NCI-H1417 (cell line): ENCODE measurements at places on chromosomes 2 and 18.
A peak's percentile ranks its signal among the peaks of the same experiment; 100 is the strongest.

DNA sequence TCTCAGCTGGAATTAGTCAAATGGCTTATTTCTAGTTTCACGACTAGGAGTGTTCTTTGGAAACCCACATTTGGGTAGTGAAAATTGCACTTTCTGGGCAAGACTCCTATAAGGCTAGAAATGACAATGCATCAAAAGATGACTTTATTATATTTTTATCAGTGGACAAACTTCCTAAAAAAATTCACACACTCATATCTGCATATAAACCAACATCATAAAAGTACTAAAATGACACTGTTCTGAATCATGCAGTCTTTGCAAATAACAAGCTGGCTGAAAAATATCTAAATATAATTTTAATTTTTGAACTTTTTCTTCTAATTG lies 17.6 kb downstream of the MXD1 start:
- no peak for DNase-seq

DNA sequence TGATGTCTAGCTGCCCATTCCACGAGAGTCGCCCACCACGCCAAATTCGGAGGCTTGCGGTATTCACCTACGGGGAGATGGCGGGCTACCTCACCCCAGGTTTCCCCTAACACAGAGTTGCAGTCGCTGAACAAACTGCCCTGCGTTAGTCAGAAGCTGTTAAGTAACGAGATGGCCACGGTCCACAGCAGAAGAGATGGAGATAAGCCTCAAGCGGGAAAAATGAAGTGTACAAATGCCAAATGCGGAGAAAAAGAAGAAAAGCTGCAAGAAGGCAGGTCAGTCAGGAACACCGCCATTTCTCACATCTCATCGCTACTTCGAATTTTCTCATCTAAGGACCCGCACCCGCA lies 425 bp downstream of the ASB3 start:
- peak; percentile 86 for DNase-seq

DNA sequence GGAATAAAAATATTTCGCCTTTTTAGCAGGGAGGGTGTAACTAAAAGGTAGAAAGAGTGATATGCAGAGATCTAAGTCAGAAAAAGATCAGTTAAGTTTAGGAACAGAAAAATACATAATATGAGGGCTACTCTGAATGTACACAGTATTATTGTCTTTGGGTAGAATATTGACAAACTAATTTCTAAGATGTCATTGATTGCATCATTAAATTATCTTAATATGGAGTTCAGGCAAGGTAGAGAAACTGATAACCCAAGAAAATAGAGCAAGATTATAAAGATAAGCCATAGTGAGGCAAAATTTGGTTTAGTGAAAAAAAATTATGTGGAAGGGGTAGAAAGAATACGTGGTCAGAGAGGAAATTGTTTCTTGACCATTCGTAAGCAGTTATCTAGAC lies 629.0 kb upstream of the NXPH2 start:
- DNase-seq = no peak

DNA sequence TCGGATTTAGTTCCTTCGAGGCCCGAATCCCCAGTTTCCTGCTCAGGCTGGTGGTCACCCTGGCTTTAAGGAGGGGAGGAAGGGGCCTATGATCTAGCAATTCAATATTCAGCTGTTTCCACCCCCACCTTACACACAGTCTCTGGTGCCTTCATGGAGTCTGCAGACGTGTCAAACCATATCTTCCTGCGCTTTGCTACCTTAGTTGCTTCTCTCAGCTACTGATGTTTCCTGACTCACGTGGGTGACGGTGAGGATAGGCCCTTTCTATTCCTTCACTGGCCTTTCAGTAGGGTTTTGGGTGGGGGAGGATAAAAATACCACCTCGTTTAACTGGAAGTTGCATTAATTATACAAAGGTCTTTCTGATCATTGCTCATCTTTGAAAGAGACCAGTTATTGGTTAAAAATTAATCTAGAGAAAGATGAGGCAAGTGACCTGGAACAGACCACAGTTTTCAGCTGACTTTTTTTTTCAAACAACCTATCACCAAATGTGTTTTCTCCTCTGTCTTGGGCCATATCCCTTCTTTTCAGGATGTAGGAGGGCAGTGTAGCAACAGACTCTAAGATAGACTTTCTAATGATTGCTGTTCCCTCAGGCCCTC lies 49.7 kb downstream of the SH2D6 start:
- DNase-seq = no peak

GRCh38 chr2:156005999-156006712 lies 326.4 kb downstream of the NR4A2 start:
- no peak for DNase-seq

DNA sequence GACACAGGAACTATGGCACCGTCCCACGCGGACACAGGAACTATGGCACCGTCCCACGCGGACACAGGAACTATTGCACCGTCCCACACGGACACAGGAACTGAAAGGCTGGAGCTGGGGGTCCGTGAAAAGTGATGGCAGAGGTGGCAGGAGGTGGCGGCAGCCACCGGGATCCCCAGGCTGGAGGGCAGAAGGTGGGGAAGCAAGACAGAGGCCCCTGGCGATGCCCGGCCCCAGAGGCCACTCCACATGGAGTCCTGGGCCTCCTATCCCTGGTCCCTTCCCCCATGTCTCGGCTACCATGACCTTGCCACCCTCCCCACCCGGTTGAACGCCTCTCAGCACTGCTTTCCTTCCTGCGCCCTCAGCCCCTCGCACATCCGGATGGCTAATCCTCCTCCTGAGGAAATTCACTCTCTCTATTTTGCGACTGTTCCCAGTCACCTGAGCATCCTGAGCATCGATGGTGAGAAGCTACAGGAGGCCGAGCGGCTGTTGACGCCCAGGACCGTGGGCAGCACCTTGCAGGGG lies 181.4 kb downstream of the TMEM18 start:
- DNase-seq = no peak

DNA sequence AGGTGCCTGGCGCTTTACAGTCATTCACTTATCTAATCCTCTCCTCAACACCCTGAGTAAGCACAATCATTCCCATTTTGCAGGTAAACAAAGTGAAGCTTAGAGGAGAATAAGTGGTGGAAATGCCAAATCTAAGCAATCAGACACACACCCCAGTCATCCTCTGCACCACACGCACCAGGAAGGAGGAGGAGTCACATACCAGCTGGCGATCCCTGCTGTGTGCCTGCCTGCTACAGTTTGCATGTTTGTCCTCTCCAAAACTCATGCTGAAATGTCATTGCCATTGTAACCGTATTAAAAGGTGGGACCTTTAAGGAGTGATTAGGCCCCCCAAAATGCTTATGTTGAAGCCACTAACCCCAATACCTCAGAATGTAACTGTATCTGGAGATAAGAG lies 93.7 kb downstream of the LOXHD1 start:
- DNase-seq = no peak

GRCh38 chr2:63488118-63488713 lies 100.1 kb downstream of the WDPCP start:
- DNase-seq = no peak

DNA sequence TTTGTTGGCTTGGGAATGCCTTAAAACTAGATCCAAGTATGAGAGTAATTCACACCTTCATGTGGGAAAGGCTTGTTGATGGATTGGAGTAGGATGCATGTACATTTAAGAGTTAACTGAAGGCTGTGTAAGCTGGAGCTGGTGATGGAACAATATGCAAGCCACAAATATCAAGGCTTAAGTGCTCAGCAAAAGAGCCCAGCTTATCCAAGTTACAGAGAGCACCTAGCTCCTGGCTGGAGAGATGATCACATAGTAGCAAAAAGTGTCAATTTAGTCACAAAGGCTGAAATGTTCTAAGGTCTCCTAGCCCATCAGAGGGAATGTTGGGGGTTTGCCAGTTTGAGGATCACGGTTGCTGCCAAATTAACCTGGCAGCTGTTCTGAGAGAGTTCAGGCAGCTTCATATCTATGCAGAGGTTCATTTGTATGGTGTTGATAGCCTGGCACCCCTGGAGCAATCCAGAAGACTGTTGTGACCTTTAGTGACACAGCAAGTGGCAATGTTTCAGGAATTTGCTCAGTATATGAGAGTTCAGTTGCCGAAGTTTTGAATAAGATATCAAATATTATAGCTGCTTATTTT lies 228.2 kb downstream of the DOK6 start:
- DNase-seq = no peak

GRCh38 chr2:218077464-218078216 lies 8.6 kb downstream of the RUFY4 start:
- DNase-seq = no peak

- no peak for DNase-seq
These were observed 79.2 kb upstream of the PXDN start for GRCh38 chr2:1823187-1824169.

- DNase-seq = no peak
These were observed 5.7 kb upstream of the GCFC2 start for GRCh38 chr2:75716406-75716805.

DNA sequence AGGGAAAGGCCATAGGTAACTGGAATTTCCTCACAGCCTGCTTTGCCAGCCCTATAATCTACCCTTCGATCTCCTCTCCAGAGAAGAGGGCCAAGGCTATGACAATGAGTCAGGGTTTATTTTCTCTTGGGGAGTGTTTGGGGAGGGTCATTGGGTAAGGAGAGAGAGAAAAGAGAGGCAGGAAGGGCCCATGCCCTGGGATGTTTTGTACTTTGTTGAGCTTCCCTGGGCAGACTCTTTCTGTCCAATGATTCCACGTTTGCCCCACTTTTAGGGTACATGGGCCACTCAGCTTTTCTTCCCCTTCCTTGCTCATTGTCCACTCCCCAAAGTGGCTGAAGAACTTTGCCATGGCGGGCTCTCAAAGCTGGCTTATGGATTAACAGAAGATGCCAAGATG lies 224.2 kb downstream of the ALK start:
- no peak for DNase-seq

- DNase-seq = no peak
These were observed 133.4 kb upstream of the CXCR4 start for GRCh38 chr2:136251197-136251884.

GRCh38 chr18:74861154-74861553 lies 263.5 kb downstream of the ZNF407 start:
- no peak for DNase-seq

- DNase-seq = no peak
These were observed 760.4 kb downstream of the TSN start for GRCh38 chr2:122515731-122516290.

GRCh38 chr18:79851950-79852349 lies 54.2 kb downstream of the KCNG2 start:
- DNase-seq = no peak

DNA sequence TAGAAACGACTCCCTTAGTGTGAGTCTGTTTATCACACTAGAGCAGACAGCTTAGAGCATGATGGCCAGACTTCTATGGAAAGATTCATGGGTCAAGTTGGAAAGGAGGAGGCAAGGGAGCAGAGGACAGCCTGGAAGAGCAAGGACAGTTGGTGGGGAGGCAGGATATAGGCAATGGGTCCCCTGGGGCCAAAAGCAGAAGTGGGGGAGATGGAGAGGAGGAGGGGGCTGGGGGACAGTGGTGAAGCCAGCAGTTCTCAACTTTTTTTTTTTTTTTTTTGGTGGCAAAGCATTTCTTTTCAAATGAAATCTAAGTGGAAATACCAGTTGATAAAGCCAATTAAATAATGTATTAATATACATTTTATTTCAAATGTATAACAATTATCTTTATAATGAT lies 197.9 kb downstream of the HRH4 start:
- DNase-seq = no peak

- no peak for DNase-seq
These were observed 137.1 kb downstream of the LCLAT1 start for GRCh38 chr2:30584116-30584515.

DNA sequence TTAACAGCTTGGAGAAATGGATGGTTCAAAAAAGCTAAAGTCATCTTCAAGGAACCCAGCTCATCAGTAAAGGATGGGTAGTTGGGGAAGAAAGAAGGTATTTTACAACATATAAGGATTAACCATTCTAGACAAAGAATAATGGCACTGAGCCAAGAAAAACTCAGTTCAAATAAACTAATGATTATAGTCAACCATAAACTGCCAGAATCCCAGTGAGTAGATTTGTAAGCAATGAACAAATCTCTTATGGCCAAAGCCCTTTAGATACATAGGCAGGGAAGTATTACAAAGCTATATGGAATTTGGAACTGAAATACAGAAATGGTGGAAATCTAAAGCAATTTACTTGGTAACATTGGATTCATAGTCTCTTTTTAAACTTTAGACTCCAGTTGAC lies 92.4 kb upstream of the ZFP36L2 start:
- DNase-seq = no peak

GRCh38 chr2:100535855-100536254 lies 26.9 kb upstream of the PDCL3 start:
- no peak for DNase-seq

GRCh38 chr18:10525371-10525691 lies 496 bp upstream of the NAPG start:
- DNase-seq = no peak

GRCh38 chr18:40670668-40671375 lies 1284.2 kb upstream of the PIK3C3 start:
- DNase-seq = peak; percentile 68

GRCh38 chr2:191155608-191156071 lies 4.8 kb upstream of the STAT4 start:
- peak; percentile 8 for DNase-seq

DNA sequence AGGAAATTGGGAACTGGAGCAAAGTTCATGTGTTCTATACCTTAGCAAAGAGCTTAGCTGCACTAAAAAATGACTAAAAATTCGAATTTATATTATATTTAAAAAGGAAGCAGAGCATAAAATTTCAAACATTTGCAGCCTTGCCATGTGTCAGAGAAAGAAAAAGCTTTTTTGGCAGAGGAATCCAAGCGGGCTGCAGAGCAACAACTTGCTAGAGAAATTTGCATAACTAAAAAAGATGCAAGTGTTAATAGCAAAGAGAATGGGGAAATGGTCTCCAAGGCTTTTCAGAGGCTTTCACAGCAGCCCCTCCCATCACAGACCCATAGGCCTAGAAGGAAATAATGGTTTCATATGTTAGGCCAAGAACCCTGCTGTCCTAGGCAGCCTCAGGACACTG lies 1315.9 kb downstream of the DSC3 start:
- DNase-seq = no peak

DNA sequence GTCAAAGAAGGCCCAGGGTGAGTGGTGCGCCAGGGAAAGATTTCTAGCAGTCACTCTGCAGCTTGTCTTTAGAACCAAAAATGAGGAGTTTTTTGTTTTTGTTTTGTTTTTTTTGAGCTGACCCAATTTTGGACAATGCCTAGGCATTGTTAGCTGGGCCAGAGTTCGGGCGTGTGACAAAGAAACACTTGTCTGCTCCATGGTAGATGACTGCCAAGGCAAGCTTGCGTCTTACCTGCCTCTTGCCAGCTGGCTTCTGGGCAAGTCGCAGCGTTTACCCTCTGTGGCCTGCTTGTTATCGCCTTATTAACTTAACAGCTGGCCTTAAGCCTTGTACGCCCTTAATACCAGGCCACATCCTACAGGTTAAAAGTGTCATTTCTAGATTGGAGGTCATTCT lies 114.3 kb downstream of the GALNT1 start:
- DNase-seq = no peak

- no peak for DNase-seq
These were observed 536.9 kb downstream of the TMX3 start for GRCh38 chr18:68177807-68178702.

GRCh38 chr2:29628862-29629261 lies 292.5 kb downstream of the ALK start:
- DNase-seq = no peak

GRCh38 chr18:961644-962355 lies 57.1 kb downstream of the ADCYAP1 start:
- DNase-seq = peak; percentile 59
